ENCODE measurements at places on chromosomes 6 and 20.
A peak's percentile ranks its signal among the peaks of the same experiment; 100 is the strongest.

DNA sequence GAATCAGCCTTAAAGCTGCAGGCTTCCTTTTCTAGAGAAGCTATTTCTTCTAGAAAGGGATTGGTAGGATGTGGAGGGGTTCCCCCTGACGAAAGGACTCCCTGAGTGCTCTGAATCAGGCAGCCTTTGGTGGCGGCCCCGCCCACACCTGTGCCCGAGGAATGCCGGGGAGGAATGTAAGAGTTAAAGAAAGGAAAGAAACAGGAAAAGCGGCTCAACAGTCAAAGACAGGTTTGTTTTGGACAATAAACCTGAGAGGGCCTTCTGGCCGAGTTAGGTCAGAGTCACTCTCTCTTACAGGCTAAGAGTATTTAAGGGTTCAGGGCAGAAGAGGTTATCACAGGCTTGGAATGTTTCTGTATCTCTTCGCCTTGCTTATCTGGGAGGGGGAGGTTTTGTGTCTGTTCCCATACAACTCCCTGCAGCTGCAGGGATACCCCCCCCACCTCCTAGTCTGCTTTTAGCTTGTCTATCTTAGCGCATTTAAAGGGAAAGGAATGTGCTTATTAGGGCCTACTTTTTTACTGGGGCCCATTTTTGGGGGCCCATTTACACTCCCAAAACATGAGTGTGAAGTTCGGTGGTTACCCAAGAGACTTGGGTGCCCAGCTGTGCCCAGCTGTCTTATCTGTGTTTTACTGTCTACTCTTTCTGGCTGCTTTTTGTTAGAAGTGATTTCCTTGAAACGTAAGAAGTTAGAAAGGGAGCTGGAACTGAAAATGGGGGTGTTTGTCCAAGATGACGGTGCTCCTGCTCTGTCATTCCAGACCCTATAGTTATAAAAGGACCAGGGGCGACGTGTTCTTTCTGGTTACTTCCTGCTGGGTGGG lies 32.8 kb downstream of the DYNLT1 start:
- DNase-seq = no peak

DNA sequence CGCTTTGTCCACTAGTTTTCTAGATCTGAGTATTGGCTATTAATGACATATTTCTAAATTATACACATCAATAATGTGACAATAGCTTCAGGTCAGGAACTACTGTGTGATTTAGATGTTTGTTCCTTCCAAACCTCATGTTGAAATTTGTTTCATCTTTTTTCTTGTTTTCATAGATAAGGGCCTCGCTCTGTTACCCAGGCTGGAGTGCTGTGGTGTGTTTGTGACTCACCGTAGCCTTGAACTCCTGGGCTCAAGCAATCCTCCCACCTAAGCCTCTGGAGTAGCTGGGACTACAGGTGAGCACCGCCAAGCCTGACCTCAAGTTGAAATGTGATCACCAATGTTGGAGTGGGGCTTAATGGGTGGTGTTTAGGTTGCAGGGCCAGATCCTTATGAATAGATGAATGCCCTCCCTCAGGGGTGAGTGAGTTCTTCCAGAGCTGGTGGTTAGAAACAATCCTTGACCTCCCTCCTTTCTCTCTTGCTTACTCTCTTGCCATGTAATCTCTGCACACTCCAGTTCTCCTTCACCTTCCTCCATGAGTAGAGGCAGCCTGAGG lies 5.9 kb upstream of the NQO2 start:
- DNase-seq = no peak

DNA sequence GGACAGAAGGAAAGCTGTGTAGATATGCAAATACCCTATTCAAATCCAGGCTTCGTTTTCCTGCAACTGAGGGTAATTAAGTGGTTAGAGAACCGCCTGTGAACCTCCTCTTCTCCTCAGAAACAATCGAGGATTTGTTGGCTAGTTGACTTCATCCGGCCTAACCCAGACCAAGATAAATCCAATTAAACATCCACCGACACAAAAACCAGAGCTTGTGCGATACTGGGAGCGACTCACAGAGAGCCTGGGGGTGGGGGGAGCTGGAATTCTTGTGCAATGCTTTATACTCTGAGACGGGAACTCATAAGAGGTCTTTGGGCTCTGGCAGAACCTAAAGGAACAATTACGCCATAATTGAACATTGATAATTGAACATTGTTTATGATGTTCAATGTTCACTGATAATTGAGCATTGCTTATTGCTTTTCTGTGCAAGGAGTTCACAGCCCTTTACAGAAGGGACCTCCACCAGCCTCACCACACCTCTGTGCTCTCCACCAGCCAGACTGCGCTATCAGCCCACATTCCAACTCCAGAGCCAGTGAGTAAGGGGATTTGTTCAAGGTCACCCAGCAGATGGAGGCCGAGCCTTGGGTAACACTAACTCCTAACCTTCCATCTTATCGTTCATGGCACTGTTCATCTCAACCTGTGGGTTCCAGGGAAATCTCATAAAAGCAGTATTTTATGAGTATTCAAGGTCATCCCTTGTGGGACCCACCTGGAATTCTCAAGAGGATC lies 429.6 kb upstream of the JARID2 start:
- DNase-seq = no peak

GRCh38 chr20:43994486-43995100 lies 79.9 kb downstream of the TOX2 start:
- no peak for DNase-seq

DNA sequence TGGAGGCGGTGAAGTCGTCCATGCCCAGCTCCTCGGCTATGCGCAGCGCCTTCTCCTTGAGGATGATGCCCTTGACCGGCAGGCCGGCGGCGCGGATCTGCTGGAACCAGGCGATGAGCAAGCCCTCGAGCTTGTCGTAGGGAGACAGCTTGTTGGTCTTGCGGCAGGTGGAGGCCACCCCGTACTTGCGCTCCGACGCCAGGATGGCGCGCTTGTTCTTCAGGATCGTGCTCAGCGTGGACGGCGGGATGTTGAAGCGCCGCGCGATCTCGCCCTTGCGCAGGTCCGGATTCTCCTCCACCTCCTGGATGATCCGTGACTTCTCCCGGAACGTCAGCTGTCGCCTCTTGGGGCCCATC lies 435 bp downstream of the CENPB start:
- peak; percentile 69 for DNase-seq

Measured in myocyte (in vitro differentiated cells).